Activated CD4-positive, alpha-beta T cell treated with anti-CD3 and anti-CD28 coated beads, Interleukin-2, amount 10 ng/mL, durations not matched to agents 7 days and 5 days (primary cell): ENCODE measurements at places on chromosomes 13 and 19. TPM values are rescaled to one million over a fixed set of nuclear protein-coding genes. Genes with fewer than 3 reads are reported as not detected.

OR7D2 gene
- not detected for total RNA-seq

NUDT19 gene
- 16.0 TPM for total RNA-seq

CEACAM5 gene
- not detected for total RNA-seq

HNRNPM gene
- 265 TPM for total RNA-seq

DNA sequence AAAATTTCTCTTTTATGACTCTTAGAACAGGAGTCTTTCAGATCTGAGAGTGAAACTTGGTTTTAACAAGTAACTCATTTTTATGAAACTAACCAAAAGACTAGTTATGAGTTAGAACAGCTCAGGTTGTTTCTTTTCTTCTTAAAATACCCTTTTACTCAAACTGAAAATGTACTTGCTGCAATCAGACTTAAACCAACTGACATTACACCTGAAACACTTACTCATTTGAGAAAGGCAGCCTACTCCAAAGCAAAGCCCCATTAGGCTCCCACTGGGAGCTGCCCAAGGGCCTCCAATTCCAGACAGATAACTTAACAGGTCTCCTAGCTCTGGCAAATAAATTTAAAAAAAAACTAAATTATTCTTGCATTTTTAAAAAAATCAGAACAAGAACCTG lies 3.6 kb downstream of the FOXO1 start:
- no peak for DNase-seq
